ENCODE measurements at places on chromosomes 3 and 15.

DNA sequence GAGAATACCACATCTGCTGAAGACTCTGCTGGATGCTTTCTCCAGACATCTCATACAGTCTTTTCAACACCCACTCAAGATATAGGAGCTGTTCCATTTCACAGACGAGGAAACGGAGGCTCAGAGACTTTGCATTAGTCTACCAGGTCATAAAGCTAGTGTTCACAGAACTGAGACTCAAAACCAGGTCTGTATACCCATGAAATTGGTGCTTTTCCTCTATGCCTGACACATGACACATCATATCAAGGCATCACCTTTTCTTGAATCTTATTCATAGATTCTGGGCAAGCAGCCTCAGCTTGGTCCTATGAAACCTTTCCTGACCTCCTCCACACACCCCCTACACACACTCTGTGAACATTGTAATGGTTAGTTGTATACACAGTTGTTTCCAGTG lies 101.2 kb downstream of the LPP start:
- H3K4me1 ChIP-seq: peaks cover 49% of the 10 kb centered on the region
- DNase-seq: no peak
- H3K36me3 ChIP-seq: peaks cover 10% of the 10 kb centered on the region
- peak overlapping the region; percentile 66 for H3K27ac ChIP-seq
- no peaks in the 10 kb centered on the region for H3K27me3 ChIP-seq

DNA sequence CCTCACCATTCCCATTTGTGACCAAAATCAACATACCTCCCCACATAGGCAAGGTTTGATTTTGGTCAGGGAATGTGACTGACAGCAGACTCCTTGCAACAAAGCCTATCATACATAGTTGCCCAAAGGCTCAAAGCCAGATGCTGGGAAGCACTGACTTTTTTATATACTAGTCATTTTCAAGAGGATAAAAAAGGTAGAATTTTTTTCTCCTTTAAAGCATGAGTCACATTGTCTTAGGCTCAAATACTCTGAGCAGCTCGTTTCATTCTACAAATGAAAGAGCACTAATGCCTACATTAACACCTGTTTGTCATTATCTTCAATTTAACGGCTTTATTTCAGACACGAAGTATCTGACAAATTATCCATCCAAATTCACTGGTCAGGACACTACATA lies 36.2 kb downstream of the ICE2 start:
- H3K27ac ChIP-seq: no peak overlapping the region
- no peaks in the 10 kb centered on the region for H3K27me3 ChIP-seq
- peaks cover 15% of the 10 kb centered on the region for H3K36me3 ChIP-seq
- no peak overlapping the region for H3K4me3 ChIP-seq
- peaks cover 19% of the 10 kb centered on the region for H3K4me1 ChIP-seq

- no peaks in the 10 kb centered on the region for H3K27me3 ChIP-seq
- no peak overlapping the region for H3K4me3 ChIP-seq
- no peak for DNase-seq
- H3K36me3 ChIP-seq: no peaks in the 10 kb centered on the region
- peaks cover 29% of the 10 kb centered on the region for H3K4me1 ChIP-seq
These were observed 23.1 kb upstream of the ANKRD28 start for GRCh38 chr3:15820911-15821310.

DNA sequence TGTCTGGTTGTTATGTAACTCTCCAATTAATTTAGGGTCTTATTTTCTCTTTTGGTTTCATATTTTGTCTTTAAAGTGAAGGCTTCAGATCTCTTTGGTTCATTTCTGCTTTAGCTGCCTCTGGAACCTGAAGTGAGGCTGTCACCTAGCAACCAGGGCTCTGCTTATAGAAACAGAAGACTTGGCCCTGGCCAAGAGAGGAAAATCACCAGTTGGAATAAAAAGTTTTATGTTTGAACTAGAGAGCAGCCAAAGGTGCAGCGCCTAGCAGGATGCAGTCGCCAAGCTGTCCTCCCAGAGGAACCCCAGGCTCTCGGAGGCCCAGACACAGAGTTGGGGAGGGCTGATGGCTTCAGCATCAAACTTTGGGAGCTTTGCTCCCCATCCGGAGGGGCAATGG lies 41.1 kb downstream of the LYZL4 start:
- H3K27ac ChIP-seq: no peak overlapping the region
- H3K27me3 ChIP-seq: no peaks in the 10 kb centered on the region
- no peak overlapping the region for H3K4me3 ChIP-seq
- H3K36me3 ChIP-seq: no peaks in the 10 kb centered on the region
- DNase-seq: no peak

DNA sequence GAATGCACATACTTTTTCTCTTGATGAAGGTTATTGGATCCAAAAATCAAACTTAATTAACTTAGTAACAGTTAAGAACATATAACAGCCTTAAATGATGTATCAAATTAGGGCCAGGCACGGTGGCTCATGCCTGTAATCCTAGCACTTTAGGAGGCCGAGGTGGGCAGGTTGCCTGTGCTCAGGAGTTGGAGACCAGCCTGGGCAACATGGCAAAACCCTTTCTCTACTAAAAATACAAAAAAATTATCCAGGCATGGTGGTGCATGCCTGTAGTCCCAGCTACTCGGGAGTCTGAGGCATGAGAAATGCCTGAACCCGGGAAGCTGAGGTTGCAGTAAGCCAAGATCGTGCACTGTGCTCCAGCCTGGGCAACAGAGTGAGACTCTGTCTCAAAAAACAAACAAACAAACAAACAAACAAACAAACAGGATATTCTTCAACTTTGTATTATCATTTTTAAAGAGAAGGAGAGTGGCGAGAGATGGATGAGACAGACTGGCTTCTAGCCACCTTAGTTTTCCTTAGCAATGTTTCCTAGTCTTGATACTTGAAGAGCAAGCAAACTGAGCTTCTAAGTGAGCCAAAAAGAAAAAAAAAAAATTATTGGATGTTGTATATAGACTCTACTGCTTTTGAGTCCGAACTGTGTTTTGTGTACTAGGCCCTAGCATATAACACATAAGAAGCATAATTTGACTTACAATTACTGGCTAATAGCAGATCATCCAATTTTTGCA lies 13.8 kb downstream of the SPRED1 start:
- H3K27ac ChIP-seq: peak overlapping the region; percentile 72
- H3K4me3 ChIP-seq: peak overlapping the region; percentile 14
- peaks cover 30% of the 10 kb centered on the region for H3K4me1 ChIP-seq
- H3K27me3 ChIP-seq: no peaks in the 10 kb centered on the region
- H3K36me3 ChIP-seq: peaks cover 6% of the 10 kb centered on the region

DNA sequence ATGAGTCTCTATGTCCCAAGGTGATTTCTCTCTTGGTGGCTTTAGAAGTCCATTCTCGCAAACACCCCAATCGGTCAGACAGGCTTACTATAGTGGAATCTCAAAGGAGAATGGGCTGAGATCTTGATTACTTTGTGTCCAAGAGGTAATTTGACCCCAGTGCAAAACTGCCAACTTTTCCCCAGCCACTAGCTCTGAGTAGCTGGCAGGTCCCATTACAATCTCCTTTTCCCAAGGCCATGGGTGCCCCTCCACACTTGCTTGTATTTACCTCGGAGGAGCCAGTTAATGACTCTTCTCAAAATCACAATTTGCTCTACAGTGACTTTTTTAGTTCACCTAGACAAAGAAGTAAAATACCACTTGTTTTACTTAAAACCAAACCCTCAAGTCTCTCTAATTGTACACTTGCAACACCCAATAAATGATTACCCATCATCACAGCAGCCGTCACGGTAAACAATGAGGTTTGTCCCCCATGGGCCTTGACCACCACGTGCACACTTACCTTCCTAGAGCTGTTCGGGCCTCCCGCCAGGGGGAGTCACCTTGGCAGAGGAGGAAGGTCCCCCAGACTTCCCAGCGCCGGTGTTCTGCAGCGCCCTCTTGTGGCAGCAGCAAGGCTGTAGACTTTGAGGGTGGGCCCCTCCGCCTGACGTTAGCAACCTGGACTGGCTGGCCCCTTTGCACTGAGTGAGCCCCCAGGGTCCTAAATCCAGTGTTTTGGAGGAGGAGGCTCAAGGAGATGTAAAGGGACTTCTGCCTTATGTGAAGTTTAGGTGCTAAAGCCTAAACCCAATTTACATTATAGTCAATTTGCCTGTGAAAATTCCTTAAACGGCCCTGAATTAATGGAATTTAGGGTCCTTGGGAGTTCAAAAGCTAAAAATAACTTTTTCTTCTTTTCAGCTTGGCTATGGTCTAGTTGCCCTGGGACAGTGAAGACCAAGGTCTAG lies 18.7 kb upstream of the HDAC11 start:
- H3K27ac ChIP-seq: no peak overlapping the region
- H3K4me1 ChIP-seq: no peaks in the 10 kb centered on the region
- H3K27me3 ChIP-seq: peaks cover 47% of the 10 kb centered on the region
- H3K4me3 ChIP-seq: no peak overlapping the region

DNA sequence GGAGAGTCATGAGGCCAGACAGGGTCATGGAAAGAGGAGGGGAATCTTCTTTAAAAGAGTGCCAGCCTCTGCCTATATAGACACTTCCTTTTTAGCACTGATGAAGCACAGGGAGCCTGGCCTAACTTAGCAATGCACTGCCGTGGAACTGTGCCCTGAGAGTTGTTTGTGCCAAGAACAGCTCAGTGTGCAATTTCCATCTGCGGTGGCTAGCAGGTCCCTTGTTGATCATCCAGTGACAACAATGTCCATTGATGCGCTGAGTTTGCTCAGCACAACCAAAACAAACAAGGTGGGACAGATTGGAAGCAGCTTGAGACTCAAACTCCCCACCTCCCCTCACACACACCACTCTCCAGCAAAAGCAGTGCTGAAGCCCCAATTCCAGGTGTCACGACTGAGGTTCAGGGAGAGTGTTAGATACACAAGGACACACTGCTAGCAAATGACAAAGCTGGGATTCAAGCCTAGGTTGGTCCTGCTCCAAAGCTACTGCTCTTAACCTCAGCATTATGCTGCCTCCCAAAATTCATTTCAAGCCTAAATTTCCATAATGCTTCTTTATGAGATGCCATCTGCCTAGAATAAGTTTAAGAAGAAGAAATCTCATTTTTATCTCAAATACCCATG lies 316.6 kb upstream of the UBE2E2 start:
- H3K36me3 ChIP-seq: no peaks in the 10 kb centered on the region
- H3K27me3 ChIP-seq: peaks cover 18% of the 10 kb centered on the region
- H3K4me1 ChIP-seq: no peaks in the 10 kb centered on the region
- DNase-seq: no peak
- H3K27ac ChIP-seq: no peak overlapping the region

GRCh38 chr3:132573797-132574211 lies 23.3 kb upstream of the ACKR4 start:
- H3K4me1 ChIP-seq: peaks cover 15% of the 10 kb centered on the region
- H3K27ac ChIP-seq: no peak overlapping the region
- no peak overlapping the region for H3K4me3 ChIP-seq
- H3K27me3 ChIP-seq: no peaks in the 10 kb centered on the region

- no peak overlapping the region for H3K27ac ChIP-seq
- no peak overlapping the region for H3K4me3 ChIP-seq
- no peak for DNase-seq
These were observed 27.0 kb downstream of the CHCHD6 start for GRCh38 chr3:126731044-126731443.

DNA sequence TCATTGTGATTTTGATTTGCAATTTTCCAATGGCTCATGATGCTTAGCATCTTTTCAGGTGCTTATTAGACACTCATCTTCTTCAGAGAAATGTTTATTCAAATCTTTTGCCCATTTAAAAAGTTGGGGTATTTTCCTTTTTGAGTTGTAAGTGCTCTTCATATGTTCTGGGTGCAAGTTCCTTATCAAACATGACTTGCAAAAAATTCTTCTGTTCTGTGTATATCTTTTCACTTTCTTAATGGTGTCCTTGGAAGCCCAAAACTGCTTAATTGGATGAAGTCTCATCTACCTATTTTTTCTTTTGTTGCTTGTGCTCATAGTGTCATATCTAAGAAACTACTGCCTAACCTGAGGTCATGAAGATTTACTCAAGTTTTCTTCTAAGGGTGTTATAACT lies 332.8 kb downstream of the PLCL2 start:
- H3K27me3 ChIP-seq: no peaks in the 10 kb centered on the region
- peaks cover 9% of the 10 kb centered on the region for H3K36me3 ChIP-seq
- H3K27ac ChIP-seq: no peak overlapping the region
- H3K4me1 ChIP-seq: no peaks in the 10 kb centered on the region
- no peak for DNase-seq

- no peak for DNase-seq
- H3K27ac ChIP-seq: no peak overlapping the region
- H3K4me3 ChIP-seq: no peak overlapping the region
- no peaks in the 10 kb centered on the region for H3K4me1 ChIP-seq
- H3K27me3 ChIP-seq: peaks cover 27% of the 10 kb centered on the region
- H3K36me3 ChIP-seq: peaks cover 12% of the 10 kb centered on the region
These were observed 71.3 kb upstream of the HES1 start for GRCh38 chr3:194064380-194065332.

DNA sequence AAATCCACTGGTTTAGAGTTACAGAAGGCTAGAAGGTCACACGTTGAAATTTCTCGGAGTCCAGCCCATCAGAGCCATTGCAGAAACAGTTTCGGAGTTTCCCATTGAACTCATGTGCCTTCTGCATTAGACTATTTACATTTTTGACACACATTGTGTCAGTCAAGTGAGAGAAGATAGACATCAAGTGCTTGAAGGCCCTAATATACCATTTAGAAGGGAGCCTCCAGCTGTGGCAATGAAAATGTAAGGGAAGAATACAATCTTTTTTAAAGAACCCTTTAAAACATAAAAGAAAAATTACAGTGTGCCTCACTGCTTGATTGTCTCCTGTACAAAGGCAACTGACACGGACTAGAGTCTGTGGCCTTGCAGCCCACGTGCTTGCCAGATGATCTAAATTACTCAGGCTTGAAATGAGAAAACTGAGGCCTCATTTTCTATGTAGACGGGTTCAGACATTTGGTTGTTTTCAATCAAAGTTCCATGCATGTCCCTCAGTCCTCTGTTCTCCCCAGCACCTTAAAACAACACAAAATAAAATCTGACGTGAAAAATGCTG lies 650.5 kb downstream of the ROBO2 start:
- H3K27ac ChIP-seq: no peak overlapping the region
- H3K36me3 ChIP-seq: no peaks in the 10 kb centered on the region
- H3K4me3 ChIP-seq: no peak overlapping the region
- H3K4me1 ChIP-seq: no peaks in the 10 kb centered on the region
- DNase-seq: no peak
